ENCODE measurements at places on chromosomes 16 and 17.

DNA sequence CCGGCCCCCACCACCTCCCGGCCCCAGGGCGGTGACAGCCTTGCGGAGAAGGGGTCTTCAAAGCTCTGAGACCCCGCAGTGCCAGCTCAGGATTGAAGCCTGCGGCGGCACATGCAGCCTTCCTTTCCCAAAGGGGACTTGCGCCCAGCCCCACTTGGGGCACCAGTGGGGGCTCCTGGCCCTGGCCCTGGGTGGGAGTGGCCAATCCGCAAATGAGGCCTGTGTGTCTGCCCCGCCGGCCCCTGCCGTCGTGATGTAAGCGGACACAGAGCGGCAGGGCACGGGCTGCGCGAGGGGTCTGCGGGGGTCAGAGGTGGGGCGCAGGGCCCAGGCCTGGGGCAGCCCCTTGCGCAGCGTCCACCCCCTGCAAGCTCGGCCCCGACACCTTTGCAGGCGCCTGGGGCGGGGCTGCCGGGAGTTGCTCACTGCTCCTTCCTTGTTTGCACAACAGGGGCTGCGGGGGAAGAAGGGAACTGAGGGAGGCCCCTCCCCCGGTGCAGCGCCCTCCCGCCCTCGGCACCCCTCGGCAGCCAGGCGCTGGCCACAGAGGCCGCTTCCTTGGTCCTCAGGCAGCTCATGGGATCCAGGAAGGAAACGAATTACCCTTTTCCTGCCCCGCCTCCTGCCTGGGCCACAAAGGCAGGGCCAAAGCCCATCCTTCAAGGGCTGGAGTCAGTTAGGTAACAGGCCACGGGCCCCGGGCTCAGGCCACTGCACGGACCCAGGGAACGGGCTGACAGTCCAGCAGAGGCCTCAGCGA lies 2.9 kb downstream of the SLC16A3 start:
- DNase-seq = peak; percentile 58

- DNase-seq = peak; percentile 38
Observed at GRCh38 chr16:77298418-77299360, 99.5 kb downstream of the SYCE1L start.

GRCh38 chr17:7176107-7176840 lies 2.9 kb downstream of the ASGR1 start:
- DNase-seq = no peak

DNA sequence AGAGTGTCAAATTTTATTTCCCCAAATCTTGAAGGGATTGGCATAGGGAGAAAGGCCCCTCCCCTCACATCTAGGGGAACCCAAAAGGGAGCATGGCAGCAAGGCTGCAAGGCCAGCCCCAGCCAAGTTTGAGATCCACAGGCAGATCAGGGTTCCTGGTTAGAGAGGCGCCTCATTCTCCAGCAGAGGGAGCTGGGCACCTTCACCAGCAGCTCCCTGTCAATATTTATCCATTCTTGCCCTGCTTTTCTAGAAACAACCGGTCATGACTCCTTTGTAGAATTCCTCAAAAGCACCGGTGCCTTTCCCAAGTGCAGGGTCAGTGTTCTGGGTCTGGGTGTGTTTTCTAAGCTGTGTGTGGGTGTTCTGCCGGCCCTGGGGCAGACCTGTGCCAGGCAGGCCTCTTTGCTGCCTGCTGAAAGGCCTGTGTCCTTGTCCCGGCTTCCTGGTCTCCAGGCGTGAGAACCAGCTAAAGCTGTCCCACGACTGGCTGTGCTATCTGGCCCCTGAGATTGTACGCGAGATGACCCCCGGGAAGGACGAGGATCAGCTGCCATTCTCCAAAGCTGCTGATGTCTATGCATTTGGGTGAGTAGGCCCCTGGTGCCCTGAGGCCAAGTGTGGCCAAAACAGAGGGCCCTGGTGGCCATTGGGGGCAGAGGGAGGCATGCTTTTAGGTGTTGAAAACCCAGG lies 21.2 kb upstream of the LGALS9 start:
- peak; percentile 58 for DNase-seq

DNA sequence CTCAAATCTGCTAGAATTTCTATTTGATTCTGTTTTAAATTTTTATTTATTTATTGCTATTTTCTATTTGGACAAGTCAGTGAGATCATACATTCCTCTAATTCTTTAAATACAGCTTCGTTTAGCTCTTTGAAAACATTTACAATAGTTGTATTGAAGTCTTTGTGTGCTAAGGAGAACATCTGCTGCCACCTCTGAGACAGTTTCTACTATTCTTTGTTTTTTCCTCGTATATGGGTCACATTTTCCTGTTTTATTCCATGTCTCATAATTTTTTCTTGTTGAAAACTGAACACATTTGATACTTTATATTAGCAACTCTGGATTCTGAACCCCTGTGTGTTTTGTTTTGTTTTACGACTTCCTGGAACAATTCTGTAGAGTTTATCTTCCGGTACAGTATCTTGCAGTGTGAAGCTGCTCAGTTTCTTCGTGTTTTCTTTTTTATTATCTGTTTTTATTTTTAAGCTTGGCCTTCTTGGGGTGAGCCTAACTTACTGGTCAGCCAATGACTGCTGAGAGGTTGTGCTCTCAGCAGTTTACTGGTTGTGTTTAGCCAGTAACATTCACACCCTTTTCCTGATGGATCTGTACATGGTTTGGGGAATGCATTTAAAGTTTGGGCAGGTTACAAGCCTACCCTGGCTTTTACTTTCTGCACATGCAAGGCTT lies 99.0 kb downstream of the CA4 start:
- no peak for DNase-seq

DNA sequence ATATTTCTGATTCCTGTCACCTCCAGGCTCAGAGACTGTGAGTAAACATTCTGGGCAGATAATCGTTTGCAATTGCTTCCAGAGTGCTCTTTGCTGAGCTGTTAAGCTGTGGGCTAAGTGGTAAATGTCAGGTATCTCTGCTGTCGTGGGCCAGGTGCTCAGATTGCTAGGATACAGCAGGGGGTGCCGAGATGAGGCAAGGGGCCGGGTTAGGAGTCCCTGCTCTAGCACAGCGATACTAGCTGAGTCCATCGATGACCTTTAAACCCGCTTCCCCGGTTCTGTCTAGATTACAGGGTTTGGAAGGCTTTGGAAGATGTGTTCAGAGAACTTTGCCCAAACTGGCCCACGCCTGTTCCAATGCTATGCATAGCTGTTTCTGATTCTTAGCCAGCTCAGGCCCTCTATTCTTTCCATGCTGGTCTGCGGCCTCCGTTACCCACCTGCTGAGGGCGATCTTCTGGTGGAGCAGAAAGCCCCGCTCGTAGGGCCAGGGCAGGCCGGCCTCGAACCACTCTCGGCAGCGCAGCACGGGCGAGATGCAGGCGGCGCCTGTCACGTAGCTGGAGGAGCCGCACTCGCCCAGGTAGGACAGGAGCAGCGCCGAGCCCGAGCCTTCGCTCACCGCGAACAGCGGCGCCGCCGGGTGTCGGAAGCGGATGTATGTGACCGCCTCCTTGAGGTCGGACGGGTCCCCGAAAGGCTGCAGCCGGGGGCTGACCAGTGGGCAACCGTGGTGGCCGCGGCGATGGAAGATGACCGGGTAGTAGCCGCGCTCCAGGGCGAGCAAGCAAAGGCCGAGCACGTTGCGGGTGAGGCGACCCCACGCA lies 979 bp downstream of the ABHD15 start:
- no peak for DNase-seq

GRCh38 chr17:37182786-37183465 lies 192.9 kb upstream of the C17orf78 start:
- DNase-seq = no peak

GRCh38 chr16:7423434-7424044 lies 90.9 kb downstream of the RBFOX1 start:
- DNase-seq = no peak

DNA sequence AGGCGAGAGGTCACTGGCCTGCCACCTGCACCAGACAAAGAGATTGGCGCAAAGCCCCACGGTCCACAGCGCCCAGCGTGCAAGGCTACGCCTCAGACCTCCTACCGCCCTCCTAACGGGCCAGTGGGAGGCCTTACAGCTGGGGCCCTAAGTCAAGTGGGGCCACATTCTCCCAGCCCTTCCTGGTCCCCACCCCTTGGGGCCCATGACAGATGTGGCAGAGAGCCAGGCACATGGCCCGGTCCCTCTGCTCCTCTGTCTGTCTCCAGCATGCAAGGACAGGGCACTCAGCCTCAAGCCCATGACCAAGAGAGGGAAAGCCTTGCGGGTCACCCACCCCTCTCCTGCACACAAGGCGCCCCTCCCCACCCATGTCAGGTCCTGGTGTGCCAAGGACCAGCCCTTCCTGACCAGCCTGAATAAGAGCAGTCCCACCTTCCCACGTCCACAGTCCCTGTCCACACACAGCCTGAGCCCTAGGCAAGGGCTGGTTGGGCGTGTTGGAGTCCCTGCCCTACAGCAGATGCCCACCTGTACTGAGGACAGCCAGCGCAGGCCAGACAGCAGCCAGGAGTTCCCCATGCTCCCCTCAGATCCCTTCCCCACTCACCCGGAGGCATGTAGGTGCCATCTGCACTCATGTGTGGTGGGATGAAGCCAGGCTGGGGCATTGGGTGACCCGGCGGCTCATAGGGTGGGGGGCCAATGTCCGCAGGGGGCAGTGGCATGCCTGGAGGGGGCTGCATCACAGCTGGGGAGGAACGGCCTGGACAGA lies 25.3 kb downstream of the CDIP1 start:
- no peak for DNase-seq

- peak; percentile 71 for DNase-seq
Observed at GRCh38 chr17:58337600-58338453, 9.2 kb upstream of the TSPOAP1 start.

- DNase-seq = no peak
Observed at GRCh38 chr17:69560987-69561441, 146.5 kb downstream of the MAP2K6 start.

All from hepatic stellate cell (primary cell).